ENCODE measurements at places on chromosomes 12 and 14.

- no peak for DNase-seq
- peaks cover 21% of the 10 kb centered on the region for H3K36me3 ChIP-seq
- H3K4me1 ChIP-seq, result peaks cover 5% of the 10 kb centered on the region
- no peaks in the 10 kb centered on the region for H3K27me3 ChIP-seq
- H3K27ac ChIP-seq, result no peak overlapping the region
- no peak overlapping the region for H3K4me3 ChIP-seq
Observed at GRCh38 chr12:94566345-94566744, 84.0 kb downstream of the TMCC3 start.

DNA sequence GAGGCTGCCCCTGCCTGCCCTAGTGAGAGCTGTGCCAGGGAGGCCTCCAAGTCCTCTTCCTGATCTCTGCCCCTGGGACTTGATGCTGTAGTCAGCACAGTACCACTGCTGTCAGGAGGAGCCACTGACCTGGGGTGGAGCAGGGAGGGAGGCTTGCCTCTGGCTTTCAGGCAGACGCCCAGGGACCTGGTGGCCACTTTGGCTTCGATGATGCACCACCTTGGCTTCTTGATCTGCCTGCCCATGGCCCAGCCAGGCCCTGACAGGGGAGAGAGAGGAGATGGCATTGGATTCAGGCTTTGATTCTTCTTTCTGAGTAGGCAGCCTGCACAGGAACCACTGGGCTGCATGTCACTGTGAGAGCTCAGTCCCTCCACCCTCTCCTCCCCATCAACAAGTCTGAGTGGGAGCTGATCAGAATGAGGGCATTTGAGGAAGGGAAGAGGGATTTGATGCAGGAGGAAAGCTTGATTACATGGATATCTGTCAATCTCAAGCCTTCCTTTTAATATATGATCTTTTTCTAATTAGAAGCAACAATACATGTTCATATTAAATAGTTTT lies 24.7 kb downstream of the TMEM63C start:
- no peak overlapping the region for H3K27ac ChIP-seq
- H3K36me3 ChIP-seq, result no peaks in the 10 kb centered on the region
- H3K4me1 ChIP-seq, result no peaks in the 10 kb centered on the region
- peaks cover 23% of the 10 kb centered on the region for H3K27me3 ChIP-seq

- no peaks in the 10 kb centered on the region for H3K4me1 ChIP-seq
- no peak overlapping the region for H3K4me3 ChIP-seq
- H3K36me3 ChIP-seq, result peaks cover 7% of the 10 kb centered on the region
- no peak for DNase-seq
Observed at GRCh38 chr12:107418981-107419380, 266.6 kb upstream of the PWP1 start.

GRCh38 chr14:50601394-50601793 lies 41.4 kb downstream of the ATL1 start:
- H3K36me3 ChIP-seq, result peaks cover 3% of the 10 kb centered on the region
- no peak overlapping the region for H3K27ac ChIP-seq
- H3K27me3 ChIP-seq, result no peaks in the 10 kb centered on the region
- H3K4me3 ChIP-seq, result no peak overlapping the region

- DNase-seq, result no peak
- no peak overlapping the region for H3K27ac ChIP-seq
- H3K36me3 ChIP-seq, result no peaks in the 10 kb centered on the region
- H3K4me3 ChIP-seq, result no peak overlapping the region
Observed at GRCh38 chr14:49294621-49295148, 291.5 kb downstream of the RPS29 start.

- peaks cover 51% of the 10 kb centered on the region for H3K27me3 ChIP-seq
- no peaks in the 10 kb centered on the region for H3K4me1 ChIP-seq
- DNase-seq, result no peak
Observed at GRCh38 chr12:108000111-108000510, 129.0 kb upstream of the WSCD2 start.

Data from naive B cell (primary cell).